T1000 (cell line): ENCODE measurements at places on chromosomes 16 and 17.

DNA sequence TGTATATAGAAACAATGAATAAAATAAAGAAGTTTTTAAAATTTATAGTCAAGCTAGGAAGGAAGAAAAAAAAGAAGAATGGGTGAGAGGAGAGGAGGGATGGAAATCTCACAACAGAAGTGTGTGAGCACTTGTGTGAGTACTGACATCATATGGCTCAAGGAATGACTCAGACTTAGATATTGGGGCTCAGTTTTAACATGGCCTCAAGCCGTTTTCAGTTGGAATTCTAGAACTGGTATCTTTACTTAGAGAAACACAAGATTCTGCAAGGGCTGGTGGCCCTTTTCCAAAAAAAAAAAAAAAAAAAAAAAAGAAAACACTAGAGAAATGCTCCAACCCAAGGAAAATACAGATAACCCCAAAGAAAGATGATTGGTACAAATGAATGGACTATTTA is 55.1 kb downstream of the STXBP4 start:
- no peak for DNase-seq

DNA sequence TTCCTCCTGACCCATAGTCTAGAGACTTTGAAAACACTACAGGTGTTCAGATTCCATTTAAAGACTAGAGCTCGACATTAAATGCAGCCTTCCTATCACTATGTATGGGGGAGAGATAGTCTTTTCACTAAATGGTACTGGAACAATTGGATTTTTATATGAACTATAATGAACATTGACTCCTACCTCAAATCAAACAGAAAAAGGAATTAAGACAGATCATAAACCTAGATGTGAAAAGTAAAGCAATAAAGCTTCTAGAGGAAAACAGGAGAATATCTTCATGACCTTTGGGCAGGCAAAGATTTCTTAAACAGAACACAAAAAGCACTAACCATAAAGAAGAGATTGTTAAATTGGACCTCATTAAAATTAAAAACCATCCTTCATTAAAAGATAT is 18.8 kb upstream of the NOS2 start:
- no peak for DNase-seq

- DNase-seq: no peak
Measured at GRCh38 chr16:27823421-27823820, 240.1 kb downstream of the GSG1L start.

DNA sequence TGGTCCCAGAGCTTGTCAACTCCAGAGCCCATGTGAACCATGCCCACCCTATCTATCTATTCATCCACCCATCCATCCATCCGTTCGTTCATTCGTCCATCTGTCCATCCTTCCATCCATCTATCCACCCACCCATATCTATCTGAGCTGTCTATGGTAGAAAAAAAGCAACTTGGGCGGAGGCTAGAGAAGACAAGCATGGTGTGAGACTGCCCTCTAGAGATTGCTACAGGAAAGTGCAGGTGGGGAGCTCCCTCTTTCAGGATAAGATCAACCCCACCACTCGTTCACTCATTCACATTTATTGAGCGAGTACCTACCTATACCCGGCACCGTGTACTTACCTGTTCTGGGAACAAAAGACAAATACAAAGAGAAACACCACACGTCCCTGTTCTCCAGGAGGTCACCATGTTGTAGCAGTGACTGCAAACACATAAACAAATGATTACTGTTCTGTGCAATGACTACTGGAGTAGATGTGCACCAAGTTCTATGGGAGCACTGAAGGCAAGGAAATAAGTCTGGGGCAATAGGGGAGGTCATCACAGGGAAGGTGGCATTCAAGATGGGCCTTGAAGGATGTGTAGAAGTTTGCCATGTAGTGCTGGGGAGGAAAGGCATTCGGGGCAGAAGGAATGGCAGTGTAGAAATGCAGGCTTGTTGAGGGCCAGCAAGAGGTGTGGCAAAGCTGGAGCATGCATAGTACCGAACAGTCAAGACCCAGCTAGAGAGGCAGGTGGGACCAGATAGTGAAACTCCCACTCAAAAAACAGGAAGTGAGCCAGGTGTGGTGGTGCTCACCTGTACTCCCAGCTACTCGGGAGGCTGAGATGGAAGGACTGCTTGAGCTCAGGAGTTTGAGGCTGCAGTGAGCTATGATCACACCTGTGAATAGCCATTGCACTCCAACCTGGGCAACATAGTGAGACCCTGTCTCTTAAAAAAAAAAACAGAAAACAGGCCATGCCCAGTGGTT is 13.4 kb upstream of the ATP5MC1 start:
- DNase-seq: peak; percentile 25

DNA sequence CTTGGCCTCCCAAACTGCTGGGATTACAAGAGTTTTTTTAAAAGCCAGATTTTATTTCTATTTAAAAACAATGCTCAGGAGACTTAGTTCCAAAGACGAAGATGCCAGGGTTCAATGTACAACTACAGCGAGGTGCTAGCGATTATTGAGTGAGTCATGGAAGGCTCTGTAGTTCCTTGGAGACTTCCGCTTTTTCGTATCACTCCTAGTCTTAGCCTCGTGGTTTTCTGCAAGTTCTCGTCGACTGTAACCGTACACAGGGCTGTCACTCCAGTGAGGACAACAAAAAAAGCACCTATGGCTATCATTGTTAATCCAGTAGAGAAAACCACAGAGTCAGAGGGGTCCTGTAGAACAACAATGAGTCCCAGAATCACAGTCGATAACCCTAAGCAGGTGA is 22.7 kb upstream of the ZC3H7A start:
- DNase-seq: no peak

- DNase-seq: no peak
Measured at GRCh38 chr16:70688246-70688742, 2.4 kb upstream of the MTSS2 start.

DNA sequence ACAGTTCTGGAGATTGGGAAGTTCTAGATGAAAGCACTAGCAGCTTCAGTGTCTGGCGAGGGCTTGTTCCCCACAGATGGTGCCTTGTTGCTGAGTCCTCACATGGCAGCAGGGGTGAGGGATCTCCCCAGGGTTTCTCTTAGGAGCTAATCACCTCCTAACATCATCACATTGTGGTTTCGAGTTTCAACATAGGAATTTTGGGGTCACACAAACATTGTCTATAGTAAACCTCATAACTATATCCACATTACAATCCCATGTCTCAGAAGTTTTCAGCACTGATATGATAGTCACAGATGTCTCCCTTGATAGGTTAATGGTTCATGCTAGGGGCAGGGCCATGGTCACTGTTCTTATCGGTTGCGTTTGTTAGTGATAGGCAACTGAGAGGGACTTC is 13.8 kb downstream of the CLUAP1 start:
- no peak for DNase-seq

GRCh38 chr17:74843352-74843627 is 16.4 kb downstream of the GRIN2C start:
- DNase-seq: no peak

GRCh38 chr16:73553941-73554660 is 506.2 kb upstream of the ZFHX3 start:
- DNase-seq: no peak

DNA sequence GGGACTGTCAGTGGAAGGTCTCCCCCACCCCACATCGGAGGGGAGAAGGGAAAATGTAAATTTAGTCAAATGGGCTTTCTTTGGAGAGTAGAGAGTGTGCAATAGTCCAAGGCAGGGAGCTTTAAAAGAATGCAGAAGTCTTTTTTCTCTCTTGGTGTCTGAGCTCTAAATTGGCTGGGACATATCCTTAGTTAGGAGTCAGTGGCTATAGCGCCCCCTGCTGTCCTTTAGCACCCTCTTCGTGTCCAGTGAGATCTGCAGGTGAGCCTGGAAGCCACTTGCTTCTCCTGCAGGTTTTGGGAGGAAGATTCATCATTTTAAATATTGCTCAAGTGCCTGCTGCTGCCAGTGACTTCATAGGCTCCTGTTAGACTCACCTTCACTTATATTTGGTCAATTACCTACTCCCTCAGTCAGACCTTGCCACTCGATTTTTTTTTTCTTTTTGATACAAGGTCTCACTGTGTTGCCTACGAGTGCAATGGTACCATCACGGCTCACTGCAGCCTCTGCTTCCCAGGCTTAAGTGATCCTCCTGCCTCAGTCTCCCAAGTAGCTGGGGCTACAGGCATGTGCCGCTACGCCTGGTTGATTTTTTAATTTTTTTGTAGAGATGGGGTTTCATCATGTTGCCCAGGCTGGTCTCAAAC is 174.8 kb downstream of the PRKCB start:
- no peak for DNase-seq

DNA sequence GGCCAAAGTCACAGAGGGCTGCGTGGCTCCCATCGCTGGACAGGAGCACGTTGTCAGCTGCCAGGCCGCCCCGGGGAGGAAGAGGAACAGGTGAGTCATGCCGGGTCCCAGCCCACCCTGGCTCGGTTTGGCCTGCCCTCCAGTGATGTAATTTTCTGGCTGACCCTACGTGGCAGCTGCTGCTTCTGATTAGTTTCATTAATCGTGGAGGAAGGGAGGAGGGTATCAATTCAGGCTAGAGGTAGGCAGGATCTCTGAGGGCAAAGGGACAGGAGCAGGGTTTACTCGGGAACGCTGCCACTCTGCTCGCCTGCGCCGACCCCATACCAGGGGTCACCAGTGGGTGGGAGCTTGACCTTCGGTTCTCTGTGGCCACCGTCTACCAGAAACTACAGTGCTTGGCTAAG is 11.7 kb upstream of the SPATA32 start:
- no peak for DNase-seq

DNA sequence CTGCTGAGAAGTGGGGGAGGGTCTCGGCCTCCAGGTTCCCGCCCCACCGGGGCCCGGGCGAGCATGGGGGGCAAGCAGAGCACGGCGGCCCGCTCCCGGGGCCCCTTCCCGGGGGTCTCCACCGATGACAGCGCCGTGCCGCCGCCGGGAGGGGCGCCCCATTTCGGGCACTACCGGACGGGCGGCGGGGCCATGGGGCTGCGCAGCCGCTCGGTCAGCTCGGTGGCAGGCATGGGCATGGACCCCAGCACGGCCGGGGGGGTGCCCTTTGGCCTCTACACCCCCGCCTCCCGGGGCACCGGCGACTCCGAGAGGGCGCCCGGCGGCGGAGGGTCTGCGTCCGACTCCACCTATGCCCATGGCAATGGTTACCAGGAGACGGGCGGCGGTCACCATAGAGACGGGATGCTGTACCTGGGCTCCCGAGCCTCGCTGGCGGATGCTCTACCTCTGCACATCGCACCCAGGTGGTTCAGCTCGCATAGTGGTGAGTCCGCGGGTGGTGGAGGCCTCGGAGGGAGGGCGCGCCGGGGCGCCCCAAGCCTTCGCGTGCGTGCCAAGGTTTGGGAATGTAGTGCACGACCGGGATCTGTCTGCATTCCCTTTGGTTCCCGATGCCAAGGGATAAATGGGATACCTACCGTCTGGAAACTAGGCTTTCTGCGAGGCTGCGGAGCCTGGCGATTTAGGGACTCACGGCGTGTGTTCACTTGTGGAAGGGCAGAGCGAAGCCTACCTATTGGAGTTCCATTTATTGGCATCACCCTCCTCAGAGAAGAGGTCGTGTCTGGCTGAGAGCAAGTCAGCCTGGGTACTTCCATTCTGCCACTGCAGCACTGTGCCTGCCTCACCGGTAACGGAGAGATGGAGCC is 1.0 kb downstream of the ZNRF1 start:
- DNase-seq: no peak

DNA sequence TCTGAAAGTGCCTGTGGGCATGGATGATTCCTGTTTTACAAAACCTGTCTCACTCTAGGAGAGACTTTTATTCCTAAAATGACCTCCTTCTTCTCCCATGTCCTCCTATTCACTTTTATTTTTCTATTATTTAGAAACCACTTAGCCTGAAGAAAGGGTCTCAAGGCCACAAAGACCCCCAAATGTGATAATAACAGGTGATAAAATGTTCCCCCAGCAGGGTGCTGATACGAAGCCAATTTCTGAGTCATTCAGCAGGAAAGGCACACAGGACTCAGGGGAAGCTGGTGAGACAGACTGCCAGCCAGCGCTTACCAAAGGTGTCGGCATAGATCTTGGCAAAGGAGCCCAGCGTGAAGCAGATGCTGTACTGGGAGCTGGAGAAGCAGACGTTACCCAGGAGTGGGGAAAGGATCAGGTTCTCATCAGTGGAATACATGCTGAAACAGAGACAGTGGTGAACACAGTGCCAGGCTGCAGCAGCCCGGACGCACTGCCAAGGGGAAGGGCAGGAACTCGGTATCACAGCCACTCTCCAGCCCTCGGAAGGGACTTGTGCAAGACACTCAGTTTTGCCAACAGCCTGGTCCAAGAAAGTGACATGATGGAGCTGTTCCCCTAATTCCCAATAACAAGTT is 24.6 kb downstream of the HIGD1B start:
- no peak for DNase-seq

DNA sequence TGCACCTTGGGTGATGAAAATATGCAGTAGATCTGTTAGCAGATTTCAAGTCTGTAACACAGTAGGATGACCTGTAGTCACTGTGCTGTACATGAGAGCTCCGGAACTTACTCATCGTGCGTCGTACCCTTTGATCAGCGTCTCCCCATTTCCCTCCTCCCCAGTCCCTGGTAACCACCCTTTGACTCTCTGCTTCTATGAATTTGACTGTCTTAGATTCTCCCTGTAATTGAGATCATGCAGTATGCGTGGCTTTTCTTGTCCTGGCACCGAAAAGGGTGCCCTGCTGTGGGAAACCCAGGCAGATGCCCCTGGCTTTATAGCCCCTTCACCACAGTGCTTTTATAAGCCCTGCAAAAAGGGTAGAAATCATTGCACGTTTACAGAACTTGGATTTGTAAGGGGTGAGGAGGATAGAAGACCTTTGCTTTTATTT is 20.5 kb downstream of the CLEC16A start:
- no peak for DNase-seq

GRCh38 chr16:8292271-8292670 is 298.0 kb downstream of the TMEM114 start:
- no peak for DNase-seq

GRCh38 chr16:11561454-11561805 is 25.3 kb downstream of the LITAF start:
- no peak for DNase-seq

DNA sequence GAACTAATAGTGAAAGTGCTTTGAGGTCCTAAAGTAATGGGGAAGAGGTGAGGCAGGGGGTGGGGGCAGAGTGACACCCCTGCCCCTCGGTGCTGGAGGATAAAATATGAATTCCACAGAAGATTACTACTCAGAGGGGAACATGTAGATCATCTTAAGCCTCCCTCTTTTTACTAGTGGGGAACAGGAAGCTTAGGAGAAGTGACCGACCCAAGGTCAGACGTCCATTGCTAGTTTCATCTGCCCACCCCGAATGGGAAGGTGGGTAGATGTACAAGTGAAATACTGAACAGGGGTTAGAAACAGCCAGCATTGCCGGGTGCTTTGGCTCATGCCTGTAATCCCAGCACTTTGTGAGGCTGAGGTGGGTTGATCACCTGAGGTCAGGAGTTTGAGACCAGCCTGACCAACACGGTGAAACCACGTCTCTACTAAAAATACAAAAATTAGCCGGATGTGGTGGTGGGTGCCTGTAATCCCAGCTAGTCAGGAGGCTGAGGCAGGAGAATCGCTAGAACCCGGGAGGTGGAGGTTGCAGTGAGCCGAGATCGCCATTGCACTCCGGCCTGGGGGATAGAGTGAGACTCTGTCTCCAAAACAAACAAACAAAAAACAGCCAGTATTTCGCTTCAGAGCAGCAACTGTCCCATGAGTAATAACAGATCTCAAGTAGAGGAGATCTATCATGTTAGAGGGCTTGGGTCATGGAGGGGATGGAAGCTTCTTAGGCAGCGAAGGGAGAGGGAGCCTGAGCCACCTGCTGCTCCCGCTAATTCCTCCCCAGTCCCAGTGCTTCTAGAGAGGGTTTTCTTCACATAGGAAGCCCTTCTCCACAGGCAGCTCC is 1.2 kb upstream of the NR1D1 start:
- DNase-seq: no peak

GRCh38 chr16:57594531-57595031 is 33.8 kb upstream of the ADGRG1 start:
- DNase-seq: no peak

GRCh38 chr17:68509141-68510057 is 2.8 kb upstream of the PRKAR1A start:
- no peak for DNase-seq
